ENCODE measurements at places on chromosomes 5 and 9.

- DNase-seq = no peak
These were observed 220.6 kb upstream of the MAP3K1 start for GRCh38 chr5:56594792-56595191.

GRCh38 chr9:113645227-113645977 lies 181.9 kb downstream of the RGS3 start:
- DNase-seq = no peak

DNA sequence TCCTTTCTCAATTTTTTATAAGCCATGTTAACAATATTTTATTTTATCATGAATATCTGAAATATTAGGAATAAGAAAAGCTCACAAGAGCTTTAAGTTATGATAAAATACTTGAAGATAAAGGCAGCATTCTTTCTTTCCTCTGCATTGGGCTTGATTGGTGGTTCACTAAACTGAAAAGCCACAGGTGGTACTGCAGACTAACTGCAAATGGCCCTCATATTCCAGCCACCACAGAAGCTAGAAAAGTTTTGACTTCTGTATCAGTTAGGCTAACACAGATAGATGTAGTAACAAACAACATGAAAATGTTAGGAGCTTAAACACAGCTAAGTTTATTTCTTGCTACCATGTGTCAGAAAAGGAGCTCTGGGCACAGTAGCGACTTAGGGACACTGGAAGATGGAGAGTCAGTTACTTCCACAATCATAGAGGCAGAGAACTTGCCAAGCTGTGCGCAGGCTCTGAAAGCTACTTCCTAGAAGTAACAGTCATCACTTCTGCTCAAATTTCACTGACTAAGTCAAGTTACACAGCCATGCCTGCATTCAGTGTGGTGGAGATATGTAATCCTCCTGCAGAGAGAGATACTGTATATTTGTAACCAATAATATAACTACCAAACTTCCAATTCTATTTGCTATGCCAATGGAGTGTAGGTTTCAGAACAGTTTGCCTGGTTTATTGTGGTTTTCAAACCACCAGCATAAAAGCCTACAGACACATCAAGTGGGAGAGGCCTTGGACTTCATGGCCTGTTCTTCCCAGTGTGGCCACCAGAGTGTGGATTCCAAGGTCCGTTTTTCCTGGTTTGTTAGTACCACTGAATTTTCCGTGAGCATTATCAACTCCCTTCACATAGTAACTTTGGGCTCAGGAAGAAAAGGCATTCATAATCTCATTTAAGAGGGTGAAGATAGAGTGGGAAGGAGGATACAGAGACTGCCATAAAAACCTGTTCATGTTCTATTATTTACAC lies 268.3 kb downstream of the PJA2 start:
- no peak for DNase-seq

DNA sequence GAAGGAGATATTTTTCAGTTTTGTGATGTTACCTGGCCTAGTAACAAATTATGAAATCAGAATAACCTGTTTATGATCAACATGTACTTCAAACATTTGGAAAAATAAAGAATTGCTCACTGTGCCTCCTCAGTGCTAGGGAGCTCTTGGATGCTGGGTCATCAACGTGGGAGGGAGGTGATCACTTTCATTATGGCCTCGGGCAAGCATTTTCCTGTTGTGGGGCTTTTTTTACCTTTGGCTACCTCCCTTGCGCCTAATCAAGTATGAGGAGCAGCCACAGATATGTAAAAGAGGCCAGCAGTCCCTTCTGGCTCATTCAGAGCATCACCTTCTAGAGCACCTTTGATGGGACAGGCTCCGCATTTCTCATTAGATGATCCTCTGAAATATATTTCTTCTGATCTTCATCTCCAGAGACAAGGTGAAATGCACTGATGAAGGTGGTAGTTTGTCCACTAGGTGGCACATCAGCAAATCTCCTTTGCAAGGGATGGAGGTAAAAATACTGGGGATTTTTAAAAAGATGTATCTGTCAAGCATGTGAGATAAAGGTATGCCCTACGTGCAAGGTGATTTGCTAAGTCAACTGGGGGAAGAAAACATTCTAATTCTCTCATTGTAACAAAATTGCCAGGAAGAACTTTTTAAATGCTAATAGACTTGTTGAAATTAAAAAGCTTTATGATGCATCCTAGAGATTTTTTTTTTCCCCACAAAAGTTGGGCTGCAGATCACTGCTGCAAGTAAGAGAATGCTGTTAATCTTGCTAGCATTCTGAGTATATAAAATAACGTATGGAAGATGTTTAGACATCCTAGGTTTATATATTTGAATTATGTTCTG lies 218.2 kb downstream of the MAST4 start:
- no peak for DNase-seq

- DNase-seq = no peak
These were observed 178.9 kb downstream of the MSX2 start for GRCh38 chr5:174903172-174903732.

- DNase-seq = no peak
These were observed 555.1 kb upstream of the ADAMTS16 start for GRCh38 chr5:4584982-4585381.

DNA sequence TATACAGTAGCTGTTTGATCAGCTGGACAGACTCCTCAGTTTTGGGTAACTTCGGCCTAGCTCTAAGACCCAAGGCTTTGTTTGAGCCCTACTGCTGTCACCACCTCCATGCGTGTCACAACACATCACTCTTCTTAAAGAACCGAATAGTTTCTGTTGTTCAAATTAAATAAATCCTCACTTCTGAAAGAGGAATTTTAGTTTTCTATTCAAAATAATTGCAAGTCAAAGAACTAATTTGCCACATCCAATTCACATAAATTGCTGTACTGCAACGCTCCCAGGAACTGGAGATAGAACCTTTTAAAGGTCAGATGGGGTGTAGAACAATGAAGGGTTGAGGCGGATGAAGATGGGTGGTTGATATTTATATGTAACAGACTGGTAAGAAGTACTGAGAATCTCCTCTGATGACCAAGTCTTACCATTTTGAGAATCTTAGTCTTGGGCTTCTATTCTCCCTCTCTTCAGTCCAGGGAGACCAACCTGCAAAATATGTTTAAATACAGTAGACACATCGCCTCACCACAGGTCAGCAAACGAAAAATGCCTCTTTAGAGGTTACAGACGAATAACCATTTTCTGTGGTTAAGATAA lies 1.6 kb downstream of the NREP start:
- no peak for DNase-seq

DNA sequence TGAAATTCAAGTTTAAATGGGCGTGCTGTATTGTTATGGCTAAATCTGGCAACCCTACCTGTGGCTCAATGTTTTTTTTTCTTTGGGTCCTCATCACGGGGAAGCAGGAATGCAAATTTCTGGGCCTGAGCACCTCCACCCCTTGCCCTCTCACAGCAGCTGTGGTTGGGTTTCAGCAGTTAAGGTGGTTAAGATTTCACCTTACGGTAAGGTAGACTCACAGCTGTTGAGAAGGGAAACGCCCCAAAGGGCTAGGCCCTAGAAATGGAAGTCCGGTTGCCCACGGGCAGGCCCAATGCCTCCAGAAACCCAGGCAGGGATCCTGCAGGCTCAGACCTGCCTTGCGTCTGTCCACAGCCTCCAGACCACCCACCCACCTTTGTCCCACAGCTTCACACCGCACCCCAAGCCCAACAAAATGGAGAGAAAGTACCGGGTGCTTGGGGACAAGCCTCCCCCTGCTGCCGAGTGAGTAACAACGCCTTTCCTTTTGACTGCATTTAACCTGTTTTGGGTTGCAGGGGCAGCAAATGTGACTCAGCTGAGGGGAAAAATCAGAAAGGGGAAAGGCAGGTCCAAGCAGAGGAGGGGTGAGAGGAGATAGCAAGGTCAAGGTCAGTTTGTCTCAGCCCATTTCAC lies 48.1 kb upstream of the TDRD7 start:
- no peak for DNase-seq

DNA sequence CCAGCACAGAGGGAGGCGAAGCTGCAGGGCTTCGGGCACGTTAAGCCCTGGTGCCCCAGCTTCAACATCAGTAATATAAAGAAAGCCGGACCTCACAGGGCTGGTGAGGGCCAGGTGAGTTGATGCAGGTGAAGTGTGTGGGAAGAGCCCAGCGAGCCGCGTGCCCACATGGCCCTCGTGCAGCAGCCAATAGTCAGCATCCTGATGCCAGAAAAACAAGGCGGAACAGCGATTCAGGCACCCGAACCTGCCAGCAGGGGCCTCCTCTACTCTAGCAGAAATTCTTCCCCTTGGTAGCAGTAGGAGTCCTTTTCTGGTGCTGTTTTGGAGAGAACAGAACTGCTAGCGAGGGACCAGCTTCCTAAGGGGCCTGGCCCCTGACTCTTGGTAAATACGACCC lies 7.8 kb downstream of the MED10 start:
- no peak for DNase-seq

- no peak for DNase-seq
These were observed 141.5 kb upstream of the FST start for GRCh38 chr5:53338971-53339370.

GRCh38 chr9:19624519-19624918 lies 164.3 kb downstream of the SLC24A2 start:
- DNase-seq = no peak

DNA sequence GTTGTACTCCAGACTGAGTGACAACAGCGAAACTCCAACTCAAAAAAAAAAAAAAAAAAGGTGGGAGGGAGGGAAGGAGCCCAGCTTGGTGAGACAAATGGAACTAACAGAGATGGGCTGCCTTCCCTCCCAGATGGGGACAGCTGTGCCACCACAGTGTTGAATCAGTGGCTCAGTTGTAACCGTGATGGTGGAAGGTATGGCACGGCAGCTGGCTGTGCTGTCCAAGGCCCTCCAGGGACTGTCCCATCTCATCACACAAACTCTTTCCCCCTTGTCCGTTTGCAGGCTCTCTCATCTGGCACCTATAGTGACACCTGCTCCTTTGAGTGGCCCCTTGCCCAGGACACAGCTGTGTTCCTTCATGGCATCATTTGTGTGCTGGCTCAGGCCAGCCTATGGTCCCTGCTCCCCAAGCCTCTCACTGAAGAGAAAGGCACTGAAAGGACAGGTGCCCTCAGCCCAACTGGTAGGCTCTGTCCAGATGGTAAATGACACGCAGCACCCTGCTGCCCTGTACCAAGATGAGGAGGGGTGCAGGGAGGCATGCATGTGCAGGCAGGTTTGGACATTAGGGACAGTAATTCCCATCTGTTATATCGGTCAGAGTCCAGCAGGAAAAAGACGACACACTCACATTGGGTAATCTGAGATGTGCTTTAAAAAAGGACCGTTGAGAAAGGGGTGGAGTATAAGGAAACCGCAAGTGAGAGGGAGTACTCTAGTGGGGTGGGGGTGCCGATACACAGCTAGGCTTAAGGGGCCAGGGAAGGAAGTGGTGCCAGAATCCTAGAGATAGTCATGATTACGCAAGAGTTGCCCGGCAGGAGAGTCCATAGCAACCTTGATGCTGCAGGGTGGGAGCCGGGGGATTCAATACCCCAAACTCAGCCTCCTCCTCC lies 4.3 kb downstream of the SMIM33 start:
- no peak for DNase-seq

DNA sequence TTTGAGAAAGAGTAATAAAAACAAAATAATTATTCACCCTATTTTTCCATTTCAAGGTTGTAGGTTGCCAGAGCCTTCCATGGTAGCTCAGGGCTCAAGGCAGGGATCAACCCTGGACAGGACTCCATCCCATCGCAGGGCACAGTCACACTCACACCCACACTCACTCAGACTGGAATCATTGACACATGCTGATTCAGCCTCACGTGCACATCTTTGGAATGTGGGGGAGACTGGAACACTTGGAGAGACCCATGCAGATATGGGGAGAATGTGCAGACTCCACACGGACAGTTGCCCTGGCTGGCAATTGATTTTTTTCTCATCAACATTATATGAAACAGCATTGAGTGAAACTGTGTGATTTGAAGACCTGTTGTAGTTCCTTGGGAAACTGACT lies 234.1 kb downstream of the ADGRV1 start:
- no peak for DNase-seq

DNA sequence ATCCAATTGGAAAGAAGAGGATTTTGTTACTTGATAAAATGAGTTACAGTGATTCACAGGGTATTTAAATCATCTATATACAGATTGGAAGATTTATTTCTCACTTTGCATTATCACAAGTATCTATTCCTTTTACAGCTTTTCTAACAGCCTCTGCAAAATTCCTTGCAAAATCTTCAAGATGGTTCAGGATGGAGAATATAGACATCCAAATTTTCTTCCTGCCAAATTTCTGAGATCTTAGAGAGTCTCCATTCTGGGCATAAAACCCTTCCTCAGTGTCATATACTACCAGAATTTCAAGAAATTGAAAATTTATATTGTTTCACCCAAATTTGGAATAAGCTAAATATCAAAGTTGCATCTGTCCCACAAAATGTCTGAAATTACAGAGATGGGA lies 259.1 kb upstream of the FAM174A start:
- no peak for DNase-seq

- DNase-seq = no peak
These were observed 35.4 kb downstream of the PRLR start for GRCh38 chr5:35194635-35195471.

DNA sequence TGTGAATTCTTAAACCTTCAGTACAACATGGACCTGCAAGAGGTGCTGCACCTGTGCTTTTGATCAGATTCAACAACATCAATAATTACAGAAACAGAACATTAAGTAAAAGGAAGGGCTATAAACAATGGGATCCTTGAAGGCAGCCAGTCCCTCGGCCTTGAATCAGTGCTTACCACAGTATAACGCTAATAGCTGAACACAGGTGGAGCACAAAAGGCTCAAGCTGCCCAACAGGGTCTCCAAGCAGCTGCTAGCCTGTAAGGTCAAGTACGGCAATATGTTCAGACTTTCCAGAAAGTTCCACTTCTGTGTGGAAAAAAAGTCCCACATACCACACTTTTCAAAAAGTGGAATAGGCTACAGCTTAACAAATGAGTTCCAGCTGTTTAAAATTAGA lies 61.9 kb upstream of the ITGA1 start:
- DNase-seq = no peak

DNA sequence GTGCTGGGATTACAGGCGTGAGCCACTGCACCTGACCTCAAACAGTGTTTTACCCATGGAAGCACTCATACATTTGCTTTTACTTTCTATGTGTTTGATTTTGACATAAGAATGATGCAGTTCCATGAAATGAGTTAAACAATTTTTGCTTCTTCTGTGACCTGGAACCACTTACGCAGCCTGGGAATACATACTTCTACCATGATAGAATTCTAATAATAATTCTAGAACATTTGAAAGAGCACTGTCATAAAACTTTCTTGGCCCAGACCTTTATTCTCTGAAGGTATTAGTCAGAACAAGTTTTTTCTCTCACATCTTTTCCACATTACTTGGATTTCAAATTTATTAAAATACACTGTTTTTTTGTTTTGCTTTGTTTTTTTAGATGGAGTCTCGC lies 25.3 kb upstream of the COL5A1 start:
- DNase-seq = no peak

All from bone marrow (tissue), 2 donors.